ENCODE measurements at places on chromosomes 3 and 15.

DNA sequence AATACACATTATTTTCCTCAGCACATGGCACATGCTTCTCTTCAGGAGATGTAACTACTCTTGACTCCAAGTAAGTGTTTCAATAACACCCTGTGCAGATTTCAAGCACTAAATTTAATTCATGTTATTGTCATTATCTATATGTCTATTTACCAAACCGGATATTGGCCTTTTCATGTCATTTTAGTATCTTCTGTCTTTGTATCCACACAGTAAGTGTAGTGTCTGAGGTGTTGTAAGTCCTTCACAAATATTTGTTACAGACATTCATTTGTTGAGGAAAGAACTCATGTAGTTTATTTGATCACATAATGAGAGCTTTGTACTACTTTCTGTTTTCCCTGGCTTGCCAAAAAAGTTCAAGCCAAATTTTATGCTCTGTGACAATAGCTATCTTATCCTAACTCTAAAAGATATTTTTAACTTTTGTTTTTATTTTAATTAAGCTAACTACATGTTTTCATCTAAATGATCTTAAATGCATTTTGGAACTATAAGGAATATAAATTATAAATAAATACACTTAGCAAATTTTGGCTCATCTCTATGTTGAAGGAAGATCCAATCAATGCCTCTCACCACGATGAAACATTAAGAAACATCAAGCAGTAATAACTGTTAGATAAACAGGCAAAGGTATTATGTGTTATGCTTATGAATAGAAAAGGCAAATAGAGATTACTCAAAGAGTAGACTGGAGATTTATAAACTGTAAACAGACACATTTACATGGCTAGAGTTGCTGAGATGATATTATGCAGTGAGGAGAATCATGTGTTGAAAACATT lies 48.3 kb downstream of the SPTSSB start:
- DNase-seq, result no peak

DNA sequence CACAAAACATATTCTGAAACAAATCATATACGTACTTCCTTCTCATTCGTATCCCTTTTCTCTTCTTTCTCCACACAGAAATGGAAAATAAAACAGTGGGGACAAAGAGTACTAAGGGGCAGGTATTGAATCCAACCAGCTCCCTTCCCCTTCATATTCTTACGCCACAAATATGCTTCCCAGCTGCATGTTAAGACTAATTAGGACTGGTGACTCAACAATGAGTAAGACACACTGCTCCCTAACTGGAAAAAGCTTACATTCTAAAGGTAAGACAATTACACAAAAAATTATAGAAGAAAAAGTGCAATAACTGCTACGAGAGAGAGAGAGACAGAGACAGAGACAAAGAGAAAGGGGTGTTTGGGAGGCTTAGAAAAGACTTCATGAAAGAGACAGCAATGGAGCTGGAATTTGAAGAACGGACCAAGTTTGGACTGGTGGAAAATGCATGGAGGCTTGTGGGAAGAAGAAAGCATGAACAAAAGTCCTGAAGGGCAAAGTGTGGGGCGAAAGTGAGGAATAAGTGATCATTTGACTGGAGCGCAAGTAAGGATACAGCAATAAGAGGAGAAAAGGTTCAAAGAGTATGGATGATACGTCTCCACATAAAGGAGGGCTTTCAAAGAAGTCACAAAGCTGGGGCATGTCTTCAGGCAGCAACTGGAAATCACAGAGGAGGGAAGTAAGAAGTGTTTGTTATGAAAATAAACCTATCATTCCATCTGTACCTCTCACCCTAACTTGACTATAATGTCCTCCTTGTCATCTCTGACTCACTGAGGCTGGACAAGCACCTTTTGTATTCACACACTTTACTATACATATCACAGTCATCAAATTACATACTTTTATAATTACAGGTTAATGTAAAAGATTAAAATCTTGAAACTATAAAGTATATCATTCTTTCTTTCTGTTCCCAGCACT lies 49.2 kb downstream of the RYK start:
- DNase-seq, result no peak

- no peak for DNase-seq
Observed at GRCh38 chr3:189593581-189593980, 37.6 kb upstream of the TP63 start.

GRCh38 chr15:90924375-90924774 lies 8.0 kb downstream of the HDDC3 start:
- DNase-seq, result peak; percentile 41

DNA sequence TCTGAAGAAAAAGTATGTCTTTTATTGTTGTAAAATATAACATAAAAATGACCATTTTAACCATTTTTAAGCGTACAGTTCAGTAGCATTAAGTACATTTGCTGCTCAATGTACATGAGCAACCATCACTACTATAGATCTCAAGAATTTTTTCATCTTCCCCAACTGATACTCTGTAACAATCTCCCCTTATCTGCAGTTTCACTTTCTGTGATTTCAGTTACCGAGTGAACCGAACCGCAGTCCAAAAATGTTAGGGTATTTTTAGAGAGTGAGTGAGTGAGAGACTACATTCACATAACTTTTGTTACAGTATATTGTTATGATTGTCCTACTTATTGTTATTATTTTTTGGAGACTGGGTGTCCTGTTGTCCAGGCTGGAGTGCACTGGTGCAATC lies 9.0 kb upstream of the SLC25A26 start:
- no peak for DNase-seq

DNA sequence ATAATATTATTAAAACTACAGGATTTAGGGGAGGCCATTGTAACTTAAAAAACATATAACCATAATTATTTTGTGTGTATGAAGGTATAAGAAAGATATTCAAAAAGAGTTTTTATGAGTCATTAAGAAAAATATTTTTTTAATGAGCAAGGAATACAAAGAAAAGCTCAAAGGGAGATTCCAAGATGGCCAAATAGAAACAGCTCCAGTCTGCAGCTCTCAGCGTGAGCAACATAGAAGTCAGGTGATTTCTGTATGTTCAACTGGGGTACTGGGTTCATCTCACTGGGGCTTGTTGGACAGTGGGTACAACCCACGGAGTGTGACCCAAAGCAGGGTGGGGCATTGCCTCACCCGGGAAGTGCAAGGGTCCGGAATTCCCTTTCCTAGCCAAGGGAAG lies 336.1 kb downstream of the TBL1XR1 start:
- DNase-seq, result no peak

- DNase-seq, result peak; percentile 17
Observed at GRCh38 chr3:25665315-25666280, 891 bp upstream of the TOP2B start.

GRCh38 chr15:27928386-27928785 lies 170.7 kb downstream of the OCA2 start:
- DNase-seq, result no peak

DNA sequence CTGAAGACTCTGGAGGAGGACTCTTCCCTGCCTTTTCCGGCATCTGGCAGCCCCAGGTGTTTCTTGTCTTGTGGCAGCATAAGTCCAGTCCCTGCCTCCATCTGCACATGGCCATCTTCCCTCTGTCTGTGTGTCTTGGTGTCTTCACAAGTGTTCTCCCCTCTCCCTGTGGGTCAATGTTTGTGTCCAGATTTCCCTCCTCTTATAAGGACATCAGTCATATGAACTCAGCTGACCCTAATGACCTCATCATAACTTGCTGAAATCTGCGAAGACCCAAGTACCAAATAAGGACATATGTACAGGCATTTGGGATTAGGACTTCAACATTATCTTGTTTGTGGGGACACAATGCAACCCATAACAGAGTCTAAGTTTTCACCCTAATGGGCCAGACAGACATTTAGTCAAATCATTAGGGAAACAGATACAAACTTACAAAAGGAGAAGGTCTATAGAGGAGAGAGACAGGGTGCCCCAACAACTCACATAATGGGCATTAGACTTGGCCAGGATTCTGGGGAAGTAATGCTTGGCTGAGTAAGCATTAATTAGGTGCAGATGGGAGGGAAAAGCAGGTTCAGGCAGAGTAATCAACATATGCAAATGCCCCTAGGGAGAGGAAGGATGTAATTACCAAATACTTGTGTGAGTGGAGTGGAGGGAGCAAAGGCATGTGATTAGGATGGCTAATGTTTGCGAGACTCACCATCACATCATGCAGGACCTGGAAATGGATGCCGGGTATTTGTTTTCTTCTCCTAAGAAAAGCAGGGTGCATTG lies 372.8 kb upstream of the TBL1XR1 start:
- no peak for DNase-seq
